ENCODE measurements at places on chromosomes 5 and 9. TPM values are rescaled to one million over a fixed set of nuclear protein-coding genes. Genes with fewer than 3 reads are reported as not detected.

VLDLR gene
- 5.8 TPM for total RNA-seq

PCSK1 gene
- total RNA-seq: not detected

AFAP1L1 gene
- total RNA-seq: not detected

IFNE gene
- not detected for total RNA-seq

ZNF879 gene
- 4.1 TPM for total RNA-seq

BTNL3 gene
- not detected for total RNA-seq

PCDHGB3 gene
- 0.16 TPM for total RNA-seq

CDC25C gene
- total RNA-seq: 18.3 TPM

PRRT1B gene
- total RNA-seq: not detected

STPG3 gene
- total RNA-seq: not detected

LECT2 gene
- total RNA-seq: not detected

GCNT4 gene
- 2.1 TPM for total RNA-seq

GRXCR2 gene
- total RNA-seq: not detected

SHISAL2B gene
- total RNA-seq: not detected

FOXI1 gene
- total RNA-seq: not detected

TEK gene
- not detected for total RNA-seq

DENND1A gene
- 15.5 TPM for total RNA-seq

CTXN3 gene
- not detected for total RNA-seq

ZMAT2 gene
- total RNA-seq: 47.4 TPM

SEMA4D gene
- 314 TPM for total RNA-seq

GAS1 gene
- not detected for total RNA-seq

GABRA1 gene
- total RNA-seq: not detected

PLPPR1 gene
- total RNA-seq: not detected

GZMA gene
- total RNA-seq: 365 TPM

ADAMTS13 gene
- total RNA-seq: 2.5 TPM

ARSB gene
- 10.3 TPM for total RNA-seq

PRDM9 gene
- not detected for total RNA-seq

GNA14 gene
- total RNA-seq: not detected

HRCT1 gene
- total RNA-seq: not detected

LRRC70 gene
- 1.4 TPM for total RNA-seq

FBP2 gene
- total RNA-seq: not detected

Data from activated CD8-positive, alpha-beta T cell treated with anti-CD3 and anti-CD28 coated beads, Interleukin-2, amount 10 ng/mL, durations not matched to agents 7 days and 5 days (primary cell).